ENCODE measurements at places on chromosomes 5 and 9.

DNA sequence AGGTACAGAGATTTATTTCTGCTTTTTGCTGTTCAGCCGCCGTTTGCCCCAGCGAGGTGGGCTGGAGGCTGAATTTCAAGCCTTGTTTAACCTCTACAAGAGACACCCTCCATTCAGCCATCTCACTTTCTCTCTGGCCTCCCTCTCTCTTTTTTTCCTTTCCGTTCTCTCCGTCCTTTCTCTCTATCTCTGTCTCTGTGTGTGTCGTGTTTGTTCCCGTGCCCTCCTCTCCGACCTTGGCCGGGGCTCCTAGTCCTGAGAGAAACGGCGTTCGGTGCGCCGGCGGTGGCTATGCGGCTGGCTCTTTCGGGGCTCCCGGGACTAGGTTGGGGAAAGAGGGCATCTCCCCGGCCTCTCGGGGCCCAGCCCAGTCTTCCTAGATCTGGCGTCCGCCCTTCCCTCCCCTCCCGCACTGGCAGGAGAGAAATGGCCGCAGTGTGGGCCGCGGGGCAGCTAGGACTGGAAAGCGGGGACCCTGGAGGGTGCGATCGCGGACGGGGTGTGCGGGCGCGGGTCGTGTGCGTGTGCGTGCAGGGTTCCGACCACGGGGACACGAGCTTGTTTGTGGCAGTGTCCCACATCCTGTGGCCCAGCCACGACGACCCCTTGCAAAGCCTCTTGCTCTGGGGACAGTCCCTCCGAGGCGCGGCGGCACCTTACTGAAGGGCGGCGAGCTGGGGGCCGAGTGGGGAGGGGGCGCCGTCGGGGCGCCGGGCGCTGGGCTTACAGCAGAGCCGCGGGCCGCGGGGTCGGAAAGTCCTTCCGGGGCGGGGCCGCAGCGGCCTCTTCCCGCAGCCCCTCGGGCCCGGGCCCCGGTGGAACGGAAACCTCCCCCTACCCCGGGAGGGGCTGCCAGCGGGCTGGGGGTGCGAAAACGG is 5.7 kb downstream of the LHX2 start:
- DNase-seq: no peak

DNA sequence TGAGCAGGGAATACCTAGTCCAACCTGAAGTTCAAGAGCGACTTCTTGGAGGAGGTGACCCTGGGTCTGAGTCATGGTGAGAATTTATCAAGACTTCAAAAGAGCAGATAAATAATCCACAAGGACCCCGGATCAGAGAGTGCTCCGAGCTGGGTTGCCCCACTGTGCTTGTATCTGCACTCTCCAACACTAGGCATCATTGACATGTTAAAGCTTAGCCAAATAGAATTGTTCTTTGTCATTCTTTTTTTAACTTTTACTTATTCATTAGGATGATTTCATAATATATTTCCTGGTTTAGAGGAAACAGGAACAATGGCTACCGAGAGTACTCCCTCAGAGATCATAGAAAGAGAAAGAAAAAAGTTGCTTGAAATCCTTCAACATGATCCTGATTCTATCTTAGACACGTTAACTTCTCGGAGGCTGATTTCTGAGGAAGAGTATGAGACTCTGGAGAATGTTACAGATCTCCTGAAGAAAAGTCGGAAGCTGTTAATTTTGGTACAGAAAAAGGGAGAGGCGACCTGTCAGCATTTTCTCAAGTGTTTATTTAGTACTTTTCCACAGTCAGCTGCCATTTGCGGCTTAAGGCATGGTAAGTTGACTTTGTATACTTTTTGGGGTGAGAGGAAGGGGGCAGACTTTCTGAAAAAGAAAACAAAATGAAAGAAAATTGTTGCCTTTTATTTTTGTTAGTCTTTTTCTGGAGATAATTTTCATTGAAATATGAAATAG is at the start of gene CARD6:
Gene CARD6 (plus strand): TSS at position 300 of the 738 bp plus-strand sequence. CDS start 16 bp downstream, at position 316.
- DNase-seq: peak; percentile 69

DNA sequence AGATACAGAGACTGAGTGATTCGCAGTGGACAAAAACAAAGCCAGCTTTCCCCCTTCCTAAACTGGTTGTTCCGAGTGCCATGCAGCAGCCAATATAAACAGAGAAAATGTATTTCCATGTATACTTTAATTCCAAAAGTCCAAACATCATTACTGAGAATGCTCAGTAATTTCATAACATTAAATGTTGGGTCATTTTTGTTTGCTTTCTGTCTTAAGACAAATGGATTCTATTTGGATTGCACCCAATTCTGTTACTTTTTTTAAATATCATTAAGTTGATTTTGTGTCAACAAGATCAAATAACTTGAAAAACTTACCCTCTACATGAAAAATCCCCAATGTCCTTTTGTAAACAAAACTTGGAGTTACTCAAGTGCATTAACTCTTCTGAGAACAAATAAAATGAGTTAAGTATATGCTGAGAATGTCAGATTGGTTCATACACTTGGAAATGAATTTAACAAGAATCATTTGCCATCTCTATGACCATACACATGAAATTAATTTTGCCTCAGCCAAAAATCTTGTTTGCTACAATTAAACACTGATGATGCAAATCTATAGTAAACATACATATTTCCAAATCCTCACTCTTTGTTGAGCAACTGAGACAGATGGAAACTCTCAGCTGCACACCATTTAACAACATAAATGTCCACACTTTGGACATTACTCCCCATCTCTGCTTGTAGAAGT is 19.4 kb downstream of the LURAP1L start:
- DNase-seq: no peak

GRCh38 chr5:170010595-170010994 is 30.3 kb upstream of the INSYN2B start:
- DNase-seq: no peak

DNA sequence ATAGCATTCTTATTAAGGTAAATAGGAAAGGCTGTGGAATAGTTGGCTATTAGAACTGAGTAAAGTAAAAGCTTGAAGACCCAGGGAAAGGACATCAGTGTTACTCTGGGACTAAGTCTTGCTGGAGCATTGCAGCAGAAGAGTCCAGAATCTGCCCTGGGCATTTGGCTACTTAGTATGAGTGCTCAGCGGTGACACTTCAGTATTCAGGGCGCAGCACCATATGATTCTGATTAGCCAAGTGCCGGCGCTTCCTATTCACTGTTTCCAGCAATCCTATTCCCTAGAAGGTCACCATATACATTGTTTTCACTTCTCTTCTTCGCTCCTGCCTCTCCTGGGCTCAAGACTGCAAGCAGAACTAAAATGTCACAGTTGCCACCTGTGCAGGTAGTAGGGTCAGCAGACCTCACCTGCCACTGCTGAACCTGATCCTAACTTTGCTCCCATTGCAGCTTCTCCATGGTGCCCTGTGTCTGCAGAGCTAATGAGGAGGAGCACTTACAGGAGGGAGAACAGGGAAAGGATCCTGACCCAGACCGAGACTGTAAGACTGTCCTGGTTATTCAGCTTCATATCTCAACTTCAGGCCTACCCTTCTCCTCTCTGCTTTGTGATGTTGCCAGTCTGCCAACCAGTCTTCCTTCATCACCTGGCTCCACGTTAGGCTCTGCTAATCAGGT is 313.6 kb upstream of the PIK3R1 start:
- DNase-seq: no peak

GRCh38 chr5:138824924-138825863 is 49.9 kb downstream of the LRRTM2 start:
- peak; percentile 29 for DNase-seq

DNA sequence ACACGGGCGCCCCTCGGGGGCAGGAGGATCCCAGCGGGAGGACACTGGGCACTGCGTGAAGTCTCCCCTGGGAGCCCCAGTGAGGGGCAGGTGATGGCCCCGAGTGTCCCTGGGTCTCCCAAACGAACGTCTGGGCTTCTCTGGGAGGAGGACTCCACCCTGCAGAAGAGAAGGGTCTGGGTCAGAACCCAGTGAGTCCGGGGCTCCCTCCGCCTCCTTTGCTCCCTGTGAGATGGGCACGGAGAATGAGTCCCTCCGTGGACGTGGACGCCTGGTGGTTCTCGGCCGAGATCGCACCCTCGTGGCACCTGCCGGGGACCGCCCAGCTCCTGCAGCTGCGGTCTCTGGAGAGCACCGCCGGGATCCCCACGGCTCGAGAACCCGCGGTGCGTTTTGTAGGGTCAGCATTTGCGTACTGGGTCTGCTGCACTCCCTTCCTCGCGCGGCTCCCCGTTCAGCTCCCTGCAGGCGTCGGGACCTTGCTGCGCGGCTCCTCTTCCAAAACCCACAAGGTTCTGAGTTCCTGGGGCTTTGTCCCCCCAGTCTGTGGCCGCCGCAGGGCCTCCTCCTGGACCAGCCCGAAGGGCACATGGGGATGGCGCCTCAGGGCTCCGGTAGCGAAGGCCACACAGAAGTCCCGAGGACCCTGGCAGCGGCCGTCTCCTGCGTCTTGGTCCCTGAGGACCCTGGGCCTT is 10.2 kb upstream of the CEP72 start:
- no peak for DNase-seq

DNA sequence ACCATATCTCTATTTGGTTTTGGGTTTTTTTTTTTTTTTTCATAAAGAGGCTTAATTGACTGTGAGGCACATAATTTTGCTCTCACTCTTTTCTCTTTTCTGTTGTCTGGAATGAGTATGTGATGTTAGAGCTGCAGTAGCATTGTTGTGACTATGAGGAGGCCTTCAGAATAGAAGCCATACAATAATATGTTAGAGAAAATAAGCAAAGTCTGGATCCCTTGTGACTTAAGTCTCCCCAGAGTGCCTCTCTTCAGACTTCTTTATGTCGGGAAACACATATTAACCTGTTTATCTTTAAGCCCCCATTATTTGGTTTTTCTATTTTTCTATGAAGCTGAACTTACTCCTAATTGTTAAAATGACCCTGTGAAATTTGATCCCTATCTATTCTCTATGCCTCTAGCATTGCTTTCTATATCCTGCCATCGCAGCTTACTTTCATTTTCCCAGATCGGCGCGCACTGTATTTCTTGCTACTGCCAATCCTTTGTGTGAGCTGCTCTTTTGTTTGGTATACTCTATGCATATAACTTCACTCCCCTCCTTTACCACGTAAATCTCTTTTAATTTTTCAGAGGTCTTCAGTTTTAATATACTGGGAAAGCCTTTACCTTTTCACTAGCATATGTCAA is 372.5 kb upstream of the KCNN2 start:
- DNase-seq: no peak

GRCh38 chr5:76016258-76016657 is 66.9 kb upstream of the SV2C start:
- DNase-seq: no peak

- DNase-seq: peak; percentile 8
Measured at GRCh38 chr9:94449486-94449885, 105.4 kb upstream of the PCAT7 start.

GRCh38 chr5:177389241-177390169 is 5.3 kb downstream of the SLC34A1 start:
- DNase-seq: no peak

GRCh38 chr9:69376651-69377050 is 51.6 kb downstream of the ENTREP1 start:
- DNase-seq: no peak

- no peak for DNase-seq
Measured at GRCh38 chr5:167763772-167764171, 527.7 kb upstream of the WWC1 start.

DNA sequence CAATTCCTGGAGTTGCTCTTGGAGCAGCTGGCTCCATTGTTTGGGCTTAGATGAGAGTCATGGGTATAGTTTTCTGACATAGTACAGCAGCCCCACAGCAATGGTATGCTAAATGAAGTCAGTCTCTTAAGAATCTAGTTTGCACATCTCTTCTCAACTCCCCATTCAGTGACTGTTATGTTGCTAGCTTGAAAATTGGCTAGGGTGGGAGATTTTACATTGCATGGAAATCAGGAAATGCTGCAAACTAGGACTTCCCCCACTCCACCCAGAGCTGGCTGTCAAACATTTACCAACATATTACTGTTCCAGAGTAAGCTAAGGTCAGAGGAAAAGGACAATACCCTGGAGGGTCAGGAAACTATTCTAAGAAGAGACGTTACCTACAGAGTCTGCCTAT is 17.6 kb upstream of the FCHO2 start:
- DNase-seq: no peak

DNA sequence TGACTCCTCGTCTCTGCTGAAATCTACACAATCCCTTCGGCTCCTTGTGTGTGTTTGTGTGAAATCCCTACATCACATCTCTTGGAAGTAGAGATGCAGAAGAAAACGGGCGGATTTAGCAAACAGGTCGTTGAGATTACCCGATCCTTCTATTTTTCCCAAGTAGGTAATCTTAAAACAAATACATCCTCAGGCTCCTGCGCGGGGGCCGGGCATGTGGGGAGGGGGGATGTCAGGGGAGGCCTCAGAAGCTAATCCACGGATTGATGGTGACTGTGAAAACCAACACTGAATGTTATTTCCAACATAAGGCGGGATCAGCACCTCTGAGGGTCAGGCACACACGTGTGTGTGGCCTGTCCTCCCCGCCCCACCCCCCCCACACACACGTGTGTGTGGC is 137.8 kb downstream of the ROR2 start:
- no peak for DNase-seq

- DNase-seq: no peak
Measured at GRCh38 chr9:129558551-129559505, 62.1 kb downstream of the C9orf50 start.

GRCh38 chr9:136700959-136701667 is 11.3 kb upstream of the DIPK1B start:
- peak; percentile 17 for DNase-seq

DNA sequence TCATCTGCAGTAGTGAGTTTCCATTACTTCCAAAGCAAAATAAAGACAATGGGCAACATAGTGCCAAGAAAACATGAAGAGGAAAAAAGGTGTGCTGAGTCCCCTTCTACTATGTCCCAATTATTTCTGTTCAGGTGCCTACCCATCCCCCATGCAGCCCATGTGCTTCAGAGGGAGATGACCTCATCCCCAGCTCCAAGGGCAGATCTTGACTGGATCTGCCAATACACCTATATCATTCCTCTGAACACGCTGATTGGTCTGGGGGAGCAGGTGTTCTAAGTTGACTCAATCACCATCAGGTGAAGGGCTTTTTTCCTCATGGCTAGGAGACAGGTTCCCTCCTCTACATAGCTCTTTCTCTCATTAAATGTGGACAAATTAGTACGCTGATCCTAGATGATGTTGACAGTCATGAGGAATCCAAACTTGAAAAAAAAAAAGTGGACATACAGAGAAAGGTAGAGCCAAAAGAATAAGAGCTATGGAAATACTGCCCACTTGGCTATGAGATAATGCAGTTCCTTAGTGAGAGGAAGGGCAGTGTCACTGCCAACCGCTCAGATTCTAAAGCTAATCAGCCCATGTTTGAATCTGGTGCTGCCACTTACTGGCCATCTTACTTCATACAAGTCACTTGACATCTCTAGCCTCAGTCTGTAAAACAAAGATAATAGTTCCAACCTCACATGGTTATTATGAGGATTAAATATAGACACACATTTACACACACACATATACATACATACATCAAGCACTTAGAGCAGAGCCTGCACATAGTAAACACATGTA is 23.1 kb downstream of the PRELID2 start:
- peak; percentile 65 for DNase-seq

GRCh38 chr5:37814699-37815098 is 25.1 kb downstream of the GDNF start:
- no peak for DNase-seq

- DNase-seq: no peak
Measured at GRCh38 chr5:3197304-3198073, 398.1 kb upstream of the IRX1 start.

Data from hematopoietic multipotent progenitor cell treated with erythropoietin and hydrocortisone succinate and interleukin-3 and kit ligand, for 8 days (in vitro differentiated cells).